ENCODE measurements at places on chromosomes 7 and 10.
A peak's percentile ranks its signal among the peaks of the same experiment; 100 is the strongest.

GRCh38 chr7:7596176-7596575 is 29.5 kb downstream of the MIOS start:
- DNase-seq = no peak

DNA sequence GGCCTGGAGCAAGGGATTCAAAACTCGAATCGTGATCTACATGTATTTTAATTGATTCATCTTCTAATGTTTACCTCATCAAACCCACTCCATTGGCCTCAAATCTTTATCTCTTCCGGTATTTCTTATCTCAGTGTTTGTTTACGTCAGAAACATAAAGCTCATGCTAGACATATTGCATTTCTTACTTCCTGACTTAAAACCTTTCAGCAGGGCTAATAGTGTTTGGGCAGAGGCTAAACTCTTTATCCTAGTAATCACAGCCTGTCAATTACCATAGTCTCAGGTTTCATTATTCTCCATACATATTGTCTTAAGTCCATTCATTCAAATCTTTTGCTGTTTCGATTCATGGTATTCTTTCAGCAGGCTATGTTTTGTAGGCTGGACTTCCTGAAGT is 81.3 kb upstream of the AGR3 start:
- no peak for DNase-seq

GRCh38 chr10:48606530-48607355 is 1.9 kb upstream of the ARHGAP22 start:
- DNase-seq = no peak

DNA sequence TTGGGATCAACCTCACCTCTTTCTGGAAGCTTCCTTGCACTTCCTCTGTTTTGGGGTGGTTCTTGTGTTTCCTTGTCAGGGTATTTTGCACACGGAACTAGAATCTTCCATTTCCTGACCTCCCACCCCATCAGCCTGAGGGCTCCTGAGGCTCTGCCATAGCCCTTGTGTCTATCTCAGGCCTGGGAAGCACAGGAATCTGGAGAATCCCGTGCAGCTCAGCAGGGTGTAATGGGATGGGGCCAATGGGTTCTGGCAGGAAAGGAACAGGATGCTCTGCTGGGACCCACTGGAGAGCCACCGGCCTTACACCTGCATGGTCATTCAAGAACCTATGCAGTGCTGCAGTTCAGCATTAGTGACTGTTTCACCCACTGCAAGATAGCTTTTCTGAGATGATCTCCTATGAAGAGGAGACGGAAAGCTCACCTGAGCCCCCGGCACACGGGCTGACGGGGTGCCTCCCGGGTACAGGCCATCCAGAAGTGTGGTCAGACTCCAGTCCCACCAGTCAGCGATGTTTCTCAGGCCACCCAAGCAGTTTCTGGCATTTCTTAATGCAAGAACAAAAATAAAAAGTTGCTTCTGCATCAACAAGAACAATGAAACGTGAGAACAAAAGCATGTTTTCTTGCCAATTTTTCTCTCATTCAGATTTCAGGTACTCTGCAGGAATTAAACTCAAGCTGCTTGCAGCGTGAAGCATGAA is 133.2 kb downstream of the PKD1L1 start:
- DNase-seq = no peak

DNA sequence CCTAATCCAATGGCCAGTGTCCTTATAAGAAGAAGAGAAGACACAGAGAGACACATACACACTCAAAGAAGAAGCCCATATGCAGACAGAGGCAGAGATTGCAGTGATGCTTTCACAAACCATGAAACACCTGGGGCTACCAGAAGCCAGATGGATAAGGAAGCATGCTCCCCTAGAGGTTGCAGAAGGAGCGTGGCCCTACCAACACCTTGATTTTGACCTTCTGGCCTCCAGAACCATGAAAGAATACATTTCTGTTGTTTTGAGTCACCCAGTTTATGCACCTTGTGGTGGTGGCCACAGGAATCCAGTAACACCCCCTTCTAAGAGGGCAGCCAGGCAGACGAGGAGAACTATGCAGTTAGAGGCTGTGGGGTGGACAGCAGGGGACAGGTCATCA is 43.5 kb downstream of the AOC1 start:
- DNase-seq = no peak

DNA sequence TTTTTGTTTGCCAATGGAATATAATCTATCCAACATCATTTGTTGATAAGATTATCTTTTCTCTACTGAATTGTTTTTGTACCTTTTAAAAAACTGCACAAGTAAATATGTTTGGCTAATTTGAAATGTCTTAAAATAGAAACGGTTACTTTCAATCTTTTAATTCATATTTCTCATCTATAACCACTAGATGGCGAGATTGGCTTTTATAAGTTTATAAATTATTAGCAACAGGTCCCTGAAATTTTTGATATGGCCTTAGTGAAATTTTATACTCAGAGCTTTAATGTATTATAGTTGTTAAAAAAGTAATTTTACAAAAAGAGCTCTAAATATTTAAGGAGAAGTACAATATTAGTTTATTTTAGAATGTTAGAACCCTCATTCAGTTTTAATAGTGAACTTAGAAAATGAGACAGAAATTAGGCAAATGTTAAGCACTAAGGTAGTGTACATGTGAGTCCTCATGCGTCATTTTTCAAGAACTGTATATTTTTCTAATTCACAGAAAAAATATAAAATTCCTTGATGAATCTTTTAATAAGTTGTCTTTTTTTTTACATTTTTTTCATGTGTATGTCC is 592.5 kb downstream of the ARL4A start:
- DNase-seq = no peak

DNA sequence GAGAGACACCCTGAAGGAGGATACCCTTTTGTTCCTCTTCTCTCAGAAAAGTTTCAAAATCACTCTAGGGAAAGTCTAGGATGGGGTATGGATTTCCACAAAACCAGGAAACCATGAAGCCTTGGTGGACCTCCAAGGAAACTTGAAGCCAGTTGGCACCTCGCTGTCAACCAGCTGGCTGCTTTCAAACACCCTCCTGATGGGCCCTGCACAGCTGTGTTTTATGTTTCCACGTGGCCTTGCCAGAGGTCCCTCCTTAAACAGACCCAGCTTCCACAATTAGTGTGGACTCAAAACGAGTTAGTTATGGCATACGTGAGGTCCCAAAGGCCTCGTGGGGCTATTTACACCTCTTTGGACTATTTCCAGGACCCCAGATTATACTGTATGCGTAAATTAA is 5.9 kb downstream of the PPP1R3A start:
- no peak for DNase-seq

GRCh38 chr7:4159761-4160554 is 522.1 kb upstream of the FOXK1 start:
- no peak for DNase-seq

- DNase-seq = no peak
Observed at GRCh38 chr7:140448781-140449480, 30.4 kb downstream of the MKRN1 start.

GRCh38 chr7:99267841-99268576 is 4.6 kb upstream of the MYH16 start:
- DNase-seq = peak; percentile 38

DNA sequence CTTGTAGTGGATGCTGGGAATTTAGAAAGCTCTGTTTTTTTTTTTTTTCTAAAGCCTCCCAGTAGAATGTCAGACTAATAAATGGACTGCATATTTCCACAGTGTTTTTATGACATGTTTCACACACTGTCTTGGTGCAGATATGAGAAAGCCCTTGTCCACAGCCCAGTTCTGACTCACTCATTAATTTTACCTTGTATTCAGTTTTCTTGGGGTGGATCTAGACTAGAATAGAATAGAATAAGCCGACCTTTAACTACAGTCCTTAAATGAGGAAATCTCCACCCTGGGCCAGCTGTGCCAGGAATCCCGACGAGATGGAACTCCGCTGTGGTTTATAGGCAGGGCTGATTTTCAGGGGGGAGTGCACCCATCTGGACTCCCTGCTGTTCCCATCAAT is 274.7 kb downstream of the NRG3 start:
- no peak for DNase-seq
